ENCODE measurements at places on chromosomes 16 and 17.

- no peak for DNase-seq
Measured at GRCh38 chr17:1870592-1870991, 40.8 kb downstream of the RPA1 start.

DNA sequence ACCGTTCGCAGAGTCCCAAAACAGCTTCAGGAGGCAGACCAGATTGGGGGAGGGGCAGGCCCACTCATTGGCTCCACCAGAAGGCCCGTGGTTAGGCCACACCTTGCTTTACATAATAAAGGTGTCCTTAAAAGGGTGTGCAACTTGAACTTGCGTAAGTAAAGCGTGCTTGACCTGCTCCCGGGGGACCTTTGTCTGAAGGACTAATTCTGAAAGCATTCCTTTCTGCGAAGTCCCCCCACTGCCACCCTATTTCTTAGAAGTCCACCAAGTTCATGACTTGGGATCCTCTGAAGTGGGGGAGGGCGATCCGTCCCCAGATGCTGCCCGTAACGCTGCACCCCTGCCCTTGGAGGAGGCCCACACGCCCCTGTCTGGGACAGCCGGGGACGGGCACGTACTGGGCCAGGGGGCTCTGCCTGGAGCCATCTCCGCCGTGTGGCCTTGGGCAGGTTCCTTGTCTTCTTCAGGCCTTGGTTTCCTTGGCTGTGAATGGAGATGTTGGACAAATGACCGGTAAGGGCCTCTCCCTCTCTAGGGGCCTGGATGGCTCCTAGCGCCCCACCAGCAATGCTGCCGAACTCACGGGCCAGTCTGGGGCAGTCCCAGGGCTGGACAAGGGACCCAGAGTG, 823 bp upstream of the ZNF469 start:
- DNase-seq: no peak

DNA sequence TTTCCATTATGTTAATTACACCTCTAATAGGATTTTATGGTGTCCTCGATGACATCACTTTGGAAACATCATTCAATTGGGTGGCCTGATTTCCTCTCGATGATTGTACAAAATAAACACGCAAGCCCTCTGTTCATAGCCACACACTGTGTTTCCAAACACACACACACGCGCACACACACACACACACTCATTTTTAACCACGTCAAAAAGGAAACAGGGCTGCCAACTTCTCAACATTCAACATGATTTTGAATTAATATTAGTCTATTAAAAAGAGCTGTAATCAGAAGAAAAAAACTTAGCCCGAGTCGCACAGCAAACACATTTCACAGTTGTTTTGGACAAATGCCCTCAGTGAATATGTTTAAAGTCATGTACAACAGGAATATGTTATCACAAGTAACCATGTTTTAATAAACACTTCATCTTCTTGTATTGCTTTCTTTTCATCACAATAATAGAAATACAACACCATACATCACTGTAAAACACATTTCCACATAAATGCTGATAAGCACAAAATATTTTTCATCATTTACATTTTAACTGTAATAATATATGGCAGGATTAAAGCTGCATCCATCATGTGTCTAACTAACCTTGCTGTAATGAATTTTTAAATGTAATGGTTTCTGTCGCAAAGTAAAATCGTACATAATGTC, 219.1 kb upstream of the IRX3 start:
- DNase-seq: peak; percentile 55

DNA sequence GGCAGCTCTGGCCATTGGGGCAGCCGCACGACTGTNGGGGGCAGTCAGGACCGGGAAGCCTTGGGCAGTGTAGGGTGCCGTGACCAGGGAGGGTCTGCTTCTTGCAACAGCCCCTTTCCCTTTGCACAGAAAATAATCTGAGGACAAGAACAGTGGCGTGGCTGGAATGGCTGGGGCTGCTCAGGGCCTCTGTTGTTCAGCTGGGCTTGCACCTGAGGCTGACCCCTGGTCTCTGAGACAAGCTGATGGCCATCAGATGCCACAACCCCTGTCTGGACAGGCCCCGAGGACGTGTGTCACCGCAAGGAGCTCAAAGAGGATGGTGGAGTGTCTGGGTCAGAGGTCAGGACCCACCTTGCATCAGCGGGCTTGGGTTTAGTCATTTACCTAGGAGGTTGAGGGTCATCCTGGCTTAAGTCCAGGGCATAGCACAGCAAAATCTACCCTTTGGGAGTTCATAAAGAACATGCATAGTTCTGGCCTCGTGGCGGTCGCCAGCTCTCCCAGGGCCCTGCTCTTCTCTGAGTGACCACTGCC, 46.9 kb downstream of the METRNL start:
- no peak for DNase-seq

GRCh38 chr17:18070861-18071340, 16.8 kb upstream of the DRG2 start:
- no peak for DNase-seq
